ENCODE measurements at places on chromosomes 5 and 9.

GRCh38 chr5:122237906-122238305 lies 74.1 kb upstream of the SNCAIP start:
- no peak for DNase-seq

GRCh38 chr5:172748341-172748843 lies 22.6 kb downstream of the DUSP1 start:
- DNase-seq: no peak

- no peak for DNase-seq
Measured at GRCh38 chr5:154302161-154302560, 111.6 kb downstream of the GALNT10 start.

GRCh38 chr9:129416821-129417539 lies 203.9 kb downstream of the C9orf50 start:
- no peak for DNase-seq

GRCh38 chr9:87501806-87502205 lies 4.1 kb downstream of the DAPK1 start:
- no peak for DNase-seq

GRCh38 chr9:36911601-36912412 lies 122.3 kb downstream of the PAX5 start:
- DNase-seq: no peak

DNA sequence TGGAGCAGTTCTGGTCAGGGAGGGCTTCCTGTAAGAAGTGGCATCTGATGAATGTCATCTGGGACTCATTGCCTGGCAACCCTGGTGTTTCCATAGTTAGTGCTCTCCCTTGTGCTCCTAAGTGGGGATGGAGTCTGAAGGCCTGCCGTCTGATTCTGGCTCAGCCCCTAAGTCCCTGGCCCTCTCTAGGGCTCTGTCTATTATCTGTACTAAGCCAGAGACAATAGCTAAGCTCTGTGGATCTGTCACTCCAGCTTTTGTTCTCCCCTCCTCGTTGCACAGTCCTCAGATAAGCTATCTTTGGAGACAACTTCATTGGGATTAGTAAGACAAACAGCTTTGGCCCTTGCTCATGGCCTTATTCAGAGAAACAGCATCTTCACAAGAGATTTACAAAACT lies 30.6 kb upstream of the TTC1 start:
- DNase-seq: no peak

GRCh38 chr5:121199216-121199999 lies 652.3 kb upstream of the FTMT start:
- peak; percentile 27 for DNase-seq

GRCh38 chr5:97135868-97136267 lies 6.5 kb downstream of the LIX1 start:
- DNase-seq: no peak

DNA sequence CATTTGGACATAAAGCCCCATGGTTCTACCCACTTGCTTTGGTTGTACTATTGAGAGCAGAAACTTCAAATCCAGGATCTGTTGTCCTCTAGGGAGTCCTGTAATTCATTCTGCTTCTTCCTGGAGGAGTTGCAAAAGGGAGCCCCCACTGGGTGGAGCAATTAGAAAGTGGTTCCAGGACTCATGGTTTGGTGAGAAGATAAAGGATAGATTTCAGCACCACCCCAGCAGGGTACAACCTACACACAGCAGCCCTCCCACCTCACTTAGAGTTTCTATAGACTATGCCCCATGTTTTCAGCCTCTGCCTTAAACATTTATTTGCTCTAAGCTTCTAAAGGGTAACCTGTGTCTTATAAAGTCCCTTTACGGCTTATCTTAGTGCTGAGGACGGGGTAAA lies 112.6 kb upstream of the ARRDC3 start:
- DNase-seq: no peak

DNA sequence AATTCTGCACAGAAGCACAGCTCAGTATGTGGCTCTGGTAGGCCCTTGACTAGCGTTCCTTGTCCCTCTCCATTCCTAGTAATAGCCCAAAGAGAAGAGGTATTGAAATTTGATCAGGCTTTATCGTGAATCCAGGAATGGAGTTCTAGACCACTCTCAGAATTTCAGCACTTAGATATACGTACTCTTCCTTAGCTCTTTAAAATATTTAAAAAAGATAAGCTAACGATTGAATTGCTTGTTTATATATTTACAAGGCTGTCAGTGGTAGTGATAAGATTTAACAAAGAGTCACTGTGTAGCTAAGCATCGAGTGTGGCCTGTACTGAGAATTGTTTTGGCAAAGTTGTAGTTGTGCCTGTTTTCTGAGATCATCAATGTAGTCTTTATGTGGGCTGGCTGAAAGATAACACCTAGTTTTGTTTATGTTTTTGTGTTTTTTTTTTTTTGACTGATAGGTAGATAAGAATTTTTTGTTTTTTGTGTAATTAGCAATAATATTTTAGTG lies 2.5 kb downstream of the KIAA1958 start:
- DNase-seq: no peak

DNA sequence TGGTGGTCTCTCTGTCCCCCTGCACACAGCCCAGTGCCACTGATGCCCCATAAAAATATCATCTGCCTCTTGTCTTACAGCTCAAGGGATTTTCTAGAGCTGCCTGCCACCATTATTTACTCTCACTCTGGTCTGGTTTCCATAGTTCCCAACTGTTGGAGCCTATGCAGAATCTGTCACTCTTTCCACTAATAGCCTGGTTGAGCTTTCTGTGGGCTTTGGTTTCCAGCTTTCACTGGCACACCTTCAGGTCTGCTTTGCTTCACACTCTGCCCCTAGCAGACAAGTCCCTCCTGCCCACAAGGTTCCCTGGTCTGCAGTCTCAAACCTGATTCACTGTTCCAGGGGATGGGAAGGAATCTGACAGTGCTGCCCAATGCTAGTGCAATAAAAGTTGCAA lies 103.0 kb upstream of the FTMT start:
- no peak for DNase-seq

DNA sequence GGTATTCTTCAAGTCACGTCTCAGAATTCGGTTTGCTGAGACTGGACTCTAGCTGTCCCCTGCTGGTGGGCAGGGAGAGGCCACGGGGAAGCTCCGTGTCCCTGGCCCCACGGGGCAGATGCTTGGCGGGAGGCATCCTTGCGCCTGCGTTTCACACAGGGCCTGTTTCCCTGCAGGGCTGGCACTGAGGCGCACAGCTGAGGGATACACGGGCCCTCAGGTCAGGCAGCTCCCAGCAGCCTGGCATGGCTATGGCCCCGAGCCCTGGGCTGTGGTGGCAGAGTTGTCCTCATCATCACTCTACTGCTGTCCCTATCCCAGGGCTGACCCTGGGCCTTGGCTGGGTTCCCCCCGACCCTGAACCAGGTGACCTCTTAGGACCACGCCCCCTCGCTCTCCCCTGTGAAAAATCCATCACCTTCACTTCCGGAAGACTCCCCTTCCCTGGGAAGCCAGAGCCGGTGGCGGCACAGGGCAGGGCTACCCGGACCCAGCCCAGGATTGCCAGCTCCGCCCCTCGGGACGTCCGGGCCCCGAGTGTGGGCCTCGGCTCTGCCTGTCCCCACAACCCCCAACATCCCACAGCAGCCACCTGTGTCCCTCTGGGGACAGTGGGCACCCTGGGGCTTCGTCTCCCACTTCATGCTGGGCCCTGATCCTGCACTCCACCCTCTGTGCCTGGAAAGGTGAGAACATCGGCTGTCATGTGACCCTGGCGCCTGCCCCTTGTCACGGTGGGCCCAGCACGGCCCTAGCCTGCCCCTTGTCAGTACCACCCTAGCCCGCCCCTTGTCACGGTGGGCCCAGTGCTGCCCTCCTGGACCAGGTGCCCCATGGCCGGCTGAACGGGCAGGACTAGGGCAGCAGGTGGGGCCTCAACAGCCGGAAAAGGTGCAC lies 5.0 kb downstream of the DPP7 start:
- no peak for DNase-seq

DNA sequence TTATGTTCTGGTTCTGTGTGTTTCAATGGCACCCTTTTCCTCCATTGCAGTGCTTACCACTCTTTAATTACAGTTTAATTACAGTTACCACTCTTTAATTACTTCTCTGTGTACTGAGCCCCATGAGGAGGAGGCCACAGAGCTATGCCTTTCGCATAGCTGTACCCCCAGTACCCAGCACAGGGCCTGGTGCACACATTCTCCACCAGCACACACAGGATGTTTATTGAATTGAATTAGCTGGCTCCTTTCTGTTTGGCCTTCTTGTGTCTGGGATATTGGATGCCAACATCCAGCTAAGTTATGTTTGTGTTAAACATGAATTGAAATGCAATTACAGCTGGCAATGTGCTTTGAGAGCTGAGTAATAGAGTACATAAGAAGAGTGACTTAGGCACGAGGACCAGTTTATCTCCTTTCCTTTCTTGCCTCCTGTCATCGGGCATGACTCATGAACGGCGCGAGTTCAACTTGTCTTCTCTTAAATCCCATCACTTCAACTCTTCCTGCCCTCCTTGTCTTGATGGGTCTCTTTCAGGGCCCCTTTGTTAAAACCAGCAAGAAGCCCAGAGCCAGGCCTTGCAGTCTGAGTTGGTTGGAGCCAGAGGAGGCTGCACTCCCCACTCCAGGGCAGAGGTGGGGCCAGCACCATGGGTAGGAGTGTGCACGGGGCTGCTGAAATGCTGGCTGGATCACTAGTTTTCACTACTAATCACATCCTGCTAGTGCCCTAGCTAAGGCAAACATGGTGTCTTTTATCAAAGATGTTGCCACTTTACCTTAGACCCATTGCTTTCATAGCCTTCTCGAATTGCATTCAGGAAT lies 37.4 kb downstream of the MVB12B start:
- no peak for DNase-seq

All from AG09309 (cell line).